Aortic smooth muscle cell (primary cell): ENCODE measurements at places on chromosomes 1 and 21. TPM values are rescaled to one million over a fixed set of nuclear protein-coding genes. Genes with fewer than 3 reads are reported as not detected.

Gene FMO3
- 0.37 and 0.79 TPM in 2 replicates for total RNA-seq

Gene PCSK9
- total RNA-seq, result 0.25 and 0.40 TPM in 2 replicates

Gene CHD5
- 0.13 TPM in 1 of 2 replicates, not detected in the other for total RNA-seq

Gene RNU1-4
- total RNA-seq, result 565 and 1,390 TPM in 2 replicates

Gene CAMSAP2
- 24.7 and 30.3 TPM in 2 replicates for total RNA-seq

Gene FCRL5
- not detected in 2 replicates for total RNA-seq

Gene CYP4A11
- 0.13 TPM in 1 of 2 replicates, not detected in the other for total RNA-seq

Gene GPR61
- 0.13 and 0.37 TPM in 2 replicates for total RNA-seq

Gene SYT6
- not detected in 2 replicates for total RNA-seq

Gene GJC2
- 3.2 and 4.6 TPM in 2 replicates for total RNA-seq

Gene PYGO2
- total RNA-seq, result 8.1 and 14.1 TPM in 2 replicates

Gene TMEM82
- not detected in 2 replicates for total RNA-seq

Gene C1orf141
- total RNA-seq, result not detected in 2 replicates

Gene IGSF9
- total RNA-seq, result not detected in 2 replicates

Gene LCE1F
- not detected in 2 replicates for total RNA-seq

Gene CD1D
- under 0.01 TPM in 1 of 2 replicates, not detected in the other for total RNA-seq

Gene HSPA6
- total RNA-seq, result 0.26 and 0.62 TPM in 2 replicates

Gene VHLL
- 0.26 TPM in 1 of 2 replicates, not detected in the other for total RNA-seq

Gene WDR64
- total RNA-seq, result not detected in 2 replicates

Gene TRNP1
- 2.1 and 3.3 TPM in 2 replicates for total RNA-seq

Gene MFAP2
- total RNA-seq, result 18.2 and 24.5 TPM in 2 replicates

Gene NPL
- total RNA-seq, result 3.0 and 3.2 TPM in 2 replicates

Gene WDR26
- 59.2 and 99.7 TPM in 2 replicates for total RNA-seq

Gene TEKT2
- under 0.01 TPM in 1 of 2 replicates, not detected in the other for total RNA-seq

Gene VAMP4
- 8.6 and 10.9 TPM in 2 replicates for total RNA-seq

Gene UBL4B
- total RNA-seq, result not detected in 2 replicates

Gene RGS13
- not detected in 2 replicates for total RNA-seq

Gene DDOST
- total RNA-seq, result 331 and 374 TPM in 2 replicates

Gene NBPF6
- 0.06 TPM in 1 of 2 replicates, not detected in the other for total RNA-seq
